ENCODE measurements at places on chromosomes 5 and 9.

DNA sequence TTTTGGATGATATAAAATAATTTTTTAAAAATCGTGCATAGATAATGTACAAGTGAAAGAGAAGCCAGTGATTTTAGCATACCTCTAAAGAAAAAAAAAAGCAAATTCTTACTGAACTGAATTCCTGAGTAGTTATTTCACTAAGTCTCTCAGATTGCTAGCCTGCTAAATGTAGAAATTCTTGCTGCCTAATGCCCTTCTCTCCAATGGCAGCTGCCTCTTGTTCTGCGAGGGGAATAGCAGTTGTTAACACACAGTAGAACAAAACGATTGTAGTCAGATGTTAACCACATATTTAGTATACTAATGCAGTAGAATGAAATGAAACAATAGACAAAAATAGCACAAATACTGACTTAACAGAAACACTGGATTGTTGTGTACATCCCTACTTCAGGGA, 26.8 kb downstream of the SMAD5 start:
- no peak for DNase-seq

DNA sequence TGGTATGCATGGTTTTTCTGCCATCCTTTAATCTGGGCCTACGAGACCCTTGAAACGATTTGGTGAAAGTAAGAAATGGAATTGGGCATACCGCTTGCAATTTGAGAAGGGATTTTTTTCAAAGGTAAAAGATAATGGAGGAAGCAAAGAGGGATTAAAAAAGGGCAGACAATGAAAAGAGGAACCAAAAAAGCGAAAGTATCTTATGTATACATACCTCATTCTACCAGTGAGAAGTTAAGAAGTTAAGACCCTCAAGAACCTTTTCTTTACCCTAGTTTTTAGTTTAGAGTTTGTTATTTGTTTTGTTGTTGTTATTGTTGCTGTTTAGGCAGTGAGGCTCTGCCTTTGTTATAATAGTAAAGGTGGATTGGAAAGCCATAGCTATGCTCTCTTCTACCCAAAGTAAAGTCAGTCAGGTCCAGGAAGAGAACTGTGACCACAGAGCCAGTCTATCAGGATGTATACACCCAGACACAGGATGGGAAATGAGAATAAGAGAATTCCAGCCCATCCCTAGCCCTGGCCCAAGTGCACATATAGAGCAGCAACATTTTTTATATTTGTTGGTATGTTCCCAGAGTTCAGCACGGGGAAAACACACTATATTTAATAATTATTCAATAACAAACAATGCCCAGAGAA, 166.6 kb downstream of the RFX3 start:
- no peak for DNase-seq

- DNase-seq: no peak
Observed at GRCh38 chr5:142874540-142874939, 104.4 kb downstream of the ARHGAP26 start.

GRCh38 chr9:22452415-22453010, 5.9 kb downstream of the DMRTA1 start:
- DNase-seq: no peak

GRCh38 chr9:136978865-136979544, 1.7 kb downstream of the PTGDS start:
- no peak for DNase-seq

GRCh38 chr5:88503041-88503345, 234.3 kb upstream of the TMEM161B start:
- no peak for DNase-seq

- peak; percentile 23 for DNase-seq
Observed at GRCh38 chr9:121744002-121744686, 92.7 kb downstream of the DAB2IP start.

GRCh38 chr5:41286696-41287095, 73.4 kb upstream of the C6 start:
- DNase-seq: no peak

DNA sequence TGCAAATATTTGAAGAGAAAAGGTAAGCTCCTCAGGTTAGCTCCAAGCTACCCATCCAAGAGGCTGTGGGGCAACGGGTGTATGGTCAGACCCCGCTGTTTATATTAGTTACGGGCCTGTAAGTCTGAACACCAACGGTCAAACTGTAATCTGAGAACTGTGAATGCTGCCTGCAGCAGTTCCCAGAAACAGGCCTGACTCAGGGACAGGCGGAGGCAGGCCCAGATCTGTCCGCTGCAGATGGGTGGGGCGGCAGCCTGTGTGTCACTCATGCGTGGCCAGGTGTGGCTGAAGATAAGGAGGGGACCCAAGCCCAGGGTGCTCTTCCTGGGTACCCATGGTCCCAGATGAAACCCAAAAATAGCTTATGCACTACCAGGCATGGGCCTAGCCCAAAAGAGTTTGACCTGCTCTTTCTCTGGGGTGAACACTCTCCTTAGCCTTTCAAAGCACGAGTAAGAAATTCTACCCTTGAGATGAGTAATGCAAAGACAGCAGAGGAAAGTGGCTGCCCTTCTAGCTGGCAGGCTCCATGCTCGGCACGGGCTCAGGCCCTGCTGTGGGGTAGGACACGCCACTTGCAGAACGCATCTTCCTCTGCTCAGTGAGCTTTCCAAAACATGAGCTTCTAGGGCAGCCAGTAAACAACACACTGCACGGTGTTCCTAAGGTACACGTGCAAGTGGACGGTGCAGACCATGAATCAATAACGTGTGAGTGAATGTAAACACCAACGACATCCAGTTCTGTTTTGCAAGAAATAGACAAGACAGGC, 9.1 kb downstream of the UBAC1 start:
- no peak for DNase-seq

GRCh38 chr5:111231119-111231518, 6.9 kb downstream of the CAMK4 start:
- no peak for DNase-seq

DNA sequence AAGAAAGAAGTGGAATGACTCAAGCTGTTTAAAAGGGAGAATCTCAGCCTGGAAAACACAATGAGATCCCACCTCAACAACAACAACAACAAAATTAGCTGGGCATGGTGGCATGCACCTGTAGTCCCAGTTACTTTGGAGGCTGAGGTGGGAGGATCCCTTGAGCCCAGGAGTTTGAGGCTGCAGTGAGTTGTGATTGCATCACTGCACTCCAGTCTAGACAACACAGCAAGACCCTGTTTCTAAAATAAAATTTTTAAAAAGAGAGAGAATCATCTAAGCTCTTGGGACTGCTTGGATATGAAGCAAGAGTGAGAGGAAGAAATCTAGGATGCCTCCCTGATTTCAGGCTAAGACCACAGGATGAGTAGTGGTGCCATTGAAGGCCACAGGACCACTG, 47.4 kb upstream of the KIF2A start:
- DNase-seq: no peak

DNA sequence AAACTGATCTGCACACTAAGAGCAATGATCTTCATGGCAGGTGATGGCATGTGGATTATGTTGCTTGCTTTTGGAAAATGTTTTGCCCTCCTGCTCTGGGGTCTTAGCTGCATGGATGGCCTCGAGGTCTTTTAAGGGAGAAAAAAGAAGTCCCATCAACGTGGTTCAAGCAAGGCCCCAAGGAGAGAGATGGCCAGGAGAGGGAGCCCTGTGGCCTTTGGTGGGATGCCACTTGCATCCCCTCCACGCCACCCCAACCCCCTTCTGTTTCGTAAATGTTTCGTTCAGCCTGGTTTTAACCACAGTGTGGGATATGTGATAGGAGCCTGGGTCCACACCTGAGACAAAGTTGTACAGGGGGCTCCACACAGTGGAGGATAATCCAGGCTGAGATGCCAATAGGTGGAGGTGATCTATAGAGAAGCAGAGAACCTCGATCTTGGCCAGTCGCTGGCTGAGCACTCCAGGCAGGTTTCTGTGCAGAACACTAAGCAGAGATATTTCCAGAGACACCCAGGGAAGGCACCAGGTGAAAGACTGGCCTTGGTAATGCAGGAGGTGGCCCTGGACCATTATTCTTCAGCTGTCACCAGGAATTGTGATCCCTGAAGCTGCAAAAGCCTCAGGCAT, 25.8 kb upstream of the FRRS1L start:
- no peak for DNase-seq

- no peak for DNase-seq
Observed at GRCh38 chr5:128163991-128164390, 80.4 kb downstream of the SLC12A2 start.

- DNase-seq: no peak
Observed at GRCh38 chr9:133246991-133247390, 28.0 kb downstream of the ABO start.

DNA sequence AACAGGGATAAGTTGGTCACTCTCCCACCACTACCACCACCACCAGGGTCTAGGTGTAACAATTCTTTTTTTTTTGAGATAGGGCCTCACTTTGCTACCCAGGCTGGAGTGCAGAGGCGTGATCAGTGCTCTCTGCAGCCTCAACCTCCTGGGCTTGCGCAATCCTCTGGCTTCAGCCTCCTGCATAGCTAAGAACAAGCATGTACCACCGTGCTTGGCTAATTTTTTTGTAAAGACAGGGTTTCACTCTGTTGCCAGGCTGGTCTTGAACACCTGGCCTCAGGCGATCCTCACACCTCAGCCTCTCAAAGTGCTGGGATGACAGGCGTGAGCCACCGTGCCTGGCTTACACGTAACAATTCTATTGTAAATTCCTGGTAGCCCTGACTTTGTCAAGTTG, 27.5 kb downstream of the CORO2A start:
- DNase-seq: no peak

DNA sequence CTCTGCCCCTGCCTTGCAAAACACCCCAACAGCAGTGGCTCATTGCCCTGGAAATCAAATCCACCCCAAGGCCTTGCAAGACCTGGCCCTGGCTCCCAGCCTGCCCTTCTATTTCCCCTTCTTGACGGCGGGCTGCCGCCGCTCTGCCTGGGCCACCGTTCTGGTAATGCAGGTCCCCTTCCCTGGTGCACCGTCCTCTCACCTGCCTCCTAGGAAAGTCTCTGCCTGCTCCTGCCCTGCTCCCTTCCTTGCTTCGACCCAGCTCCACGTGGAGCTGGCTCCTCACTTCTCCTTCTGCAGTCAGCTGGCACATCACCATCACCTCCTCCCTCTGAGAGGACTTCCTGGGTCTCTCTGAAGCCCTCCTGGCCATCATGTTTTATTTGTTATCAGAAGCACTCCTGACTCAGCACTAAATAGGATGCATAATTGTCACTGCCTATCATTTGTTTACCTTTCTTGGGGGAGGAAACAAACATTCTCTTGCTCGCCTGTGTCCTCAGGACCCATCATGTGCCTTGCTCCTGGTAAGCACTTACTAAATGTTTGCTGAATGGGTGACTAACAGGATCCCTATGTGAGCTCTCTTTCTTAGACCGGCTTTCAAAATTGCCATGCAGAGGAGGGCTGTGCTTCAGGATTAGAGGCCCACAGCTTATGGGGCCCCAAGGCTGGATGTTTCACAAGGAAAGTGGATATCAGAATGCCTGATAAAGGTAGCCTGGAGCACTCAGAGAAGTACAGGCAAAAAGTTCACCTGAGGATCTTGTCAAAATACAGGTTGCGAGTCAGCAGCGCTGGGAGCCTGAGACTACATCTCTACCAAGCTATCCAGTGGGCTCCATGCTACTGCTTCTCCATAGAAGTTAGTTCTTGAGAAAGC, 19.6 kb upstream of the C5orf47 start:
- no peak for DNase-seq

DNA sequence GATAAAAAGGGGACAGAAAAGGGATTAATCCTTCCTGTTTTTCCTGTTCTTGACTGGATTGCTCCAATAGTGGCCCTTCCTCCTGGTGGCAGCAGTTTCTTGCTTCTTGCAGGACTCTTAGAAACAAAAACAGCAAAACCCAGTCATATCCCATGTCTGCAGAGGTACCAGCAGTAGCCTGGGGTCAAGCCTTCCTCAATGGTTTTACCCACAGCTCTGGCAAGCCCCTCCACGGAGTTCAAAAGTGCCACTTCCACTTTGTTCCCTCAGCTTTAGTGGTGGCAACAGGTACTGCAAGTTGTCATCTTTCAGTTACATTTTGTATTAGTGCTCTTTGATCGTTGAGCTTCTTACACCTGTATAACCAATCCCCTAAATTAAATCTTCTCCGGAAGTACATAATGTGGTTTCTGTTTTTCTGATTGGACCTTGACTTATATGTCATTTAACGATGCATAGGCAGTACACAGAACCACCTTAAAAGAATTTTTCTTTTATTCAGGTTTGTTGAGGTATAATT, 8.7 kb upstream of the RANBP6 start:
- no peak for DNase-seq

DNA sequence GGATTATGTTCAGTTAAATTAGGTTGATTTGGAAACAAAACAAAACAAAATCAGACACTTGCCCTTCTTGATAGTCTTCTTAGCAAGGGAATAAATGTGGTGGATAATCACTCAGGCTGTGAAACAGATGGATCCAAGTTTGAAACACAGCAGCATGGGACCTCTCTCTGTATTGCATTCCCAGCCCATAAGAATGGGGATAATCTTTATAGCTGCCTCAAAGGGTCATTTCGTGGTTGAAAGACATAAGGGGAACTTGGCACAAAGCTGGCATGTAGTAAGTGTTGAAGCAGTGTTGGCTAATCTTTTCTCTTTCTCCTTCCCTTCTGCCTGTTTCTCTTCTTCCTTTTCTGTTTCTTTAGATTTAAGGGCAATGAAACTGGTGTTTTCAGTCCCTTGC, 333.9 kb upstream of the TLE4 start:
- DNase-seq: no peak

GRCh38 chr5:82992646-82993045, 84.5 kb downstream of the TMEM167A start:
- no peak for DNase-seq

GRCh38 chr5:128574041-128574440, 36.0 kb upstream of the FBN2 start:
- no peak for DNase-seq

DNA sequence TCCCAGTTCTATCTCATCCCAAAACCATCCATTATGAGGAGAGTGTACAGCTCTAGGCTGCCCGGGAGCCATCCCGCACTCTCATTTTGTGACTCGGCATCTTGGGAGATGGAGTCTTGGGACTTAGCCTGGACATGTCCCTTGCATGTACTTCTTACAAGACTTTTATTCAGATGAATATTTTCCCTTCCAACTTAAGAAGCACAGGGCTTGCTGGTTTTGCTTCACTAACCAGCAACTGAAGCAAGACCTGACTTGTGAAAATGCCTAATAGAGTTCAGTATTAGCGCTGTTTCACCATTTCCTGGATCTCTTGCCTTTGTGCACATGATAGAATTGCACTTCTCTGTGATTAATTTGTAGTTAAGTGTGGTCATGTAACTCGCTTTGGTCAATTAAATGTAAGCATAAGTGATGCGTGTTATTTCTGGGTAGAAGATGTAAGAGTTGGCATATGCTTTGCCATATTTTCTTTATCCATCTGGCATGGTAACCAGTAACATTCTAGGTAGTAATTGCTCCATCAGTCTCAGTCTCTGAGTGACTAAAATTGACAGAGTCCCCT, 55.8 kb downstream of the PDCD1LG2 start:
- no peak for DNase-seq

DNA sequence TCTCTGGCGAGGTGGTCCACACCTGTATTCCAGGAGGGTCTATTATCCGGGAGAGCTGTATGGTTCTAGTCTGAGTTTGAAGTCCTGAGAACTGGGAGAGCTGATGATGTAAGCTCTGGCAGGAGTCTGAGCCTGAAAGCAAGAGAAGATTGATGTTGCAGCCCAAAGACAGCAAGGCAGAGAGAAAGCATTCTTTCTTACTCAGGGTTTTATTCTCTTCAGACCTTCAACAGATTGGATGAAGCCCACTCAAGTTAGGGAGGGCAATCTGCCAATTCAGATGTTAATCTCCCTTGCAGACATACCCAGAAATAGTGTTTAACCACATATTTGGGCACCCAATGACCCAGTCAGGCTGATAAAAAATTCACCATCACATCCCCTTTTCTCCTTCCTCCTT, 159.1 kb downstream of the CCDC171 start:
- no peak for DNase-seq
